ENCODE measurements at places on chromosomes 3 and 15.

- no peak for DNase-seq
These were observed 158.7 kb upstream of the BHLHE40 start for GRCh38 chr3:4820296-4821121.

GRCh38 chr3:49469936-49470713 is at the start of gene DAG1:
Gene DAG1, plus strand, starts transcription at chr3:49470267. Its CDS starts 40,268 bp downstream, at chr3:49510535.
- DNase-seq = peak; percentile 90

- DNase-seq = no peak
These were observed 216.7 kb downstream of the PTPRG start for GRCh38 chr3:61778095-61778494.

DNA sequence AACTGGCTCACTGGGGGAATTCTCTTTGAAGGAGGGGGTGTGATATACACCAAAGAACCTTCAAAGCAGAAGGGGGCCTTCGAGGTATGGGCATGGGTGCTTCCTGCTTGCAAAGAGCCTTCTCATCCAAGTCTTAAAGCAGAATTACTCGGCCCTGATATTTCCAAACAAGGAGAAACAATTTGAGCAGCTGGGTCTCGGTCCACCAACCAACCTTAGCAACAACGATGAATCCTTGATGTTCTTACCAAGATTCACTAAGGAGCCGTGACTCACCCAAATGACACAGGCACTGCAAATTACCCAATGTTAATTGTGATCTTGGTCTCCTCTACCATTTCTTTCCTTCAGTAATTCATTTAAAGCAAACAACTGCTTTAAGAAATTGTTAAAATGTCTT is 7.7 kb downstream of the HOMER2 start:
- no peak for DNase-seq

GRCh38 chr3:57464801-57465200 is 79.3 kb downstream of the DNAH12 start:
- DNase-seq = no peak

- DNase-seq = no peak
These were observed 9.5 kb downstream of the TTBK2 start for GRCh38 chr15:42911058-42911592.

DNA sequence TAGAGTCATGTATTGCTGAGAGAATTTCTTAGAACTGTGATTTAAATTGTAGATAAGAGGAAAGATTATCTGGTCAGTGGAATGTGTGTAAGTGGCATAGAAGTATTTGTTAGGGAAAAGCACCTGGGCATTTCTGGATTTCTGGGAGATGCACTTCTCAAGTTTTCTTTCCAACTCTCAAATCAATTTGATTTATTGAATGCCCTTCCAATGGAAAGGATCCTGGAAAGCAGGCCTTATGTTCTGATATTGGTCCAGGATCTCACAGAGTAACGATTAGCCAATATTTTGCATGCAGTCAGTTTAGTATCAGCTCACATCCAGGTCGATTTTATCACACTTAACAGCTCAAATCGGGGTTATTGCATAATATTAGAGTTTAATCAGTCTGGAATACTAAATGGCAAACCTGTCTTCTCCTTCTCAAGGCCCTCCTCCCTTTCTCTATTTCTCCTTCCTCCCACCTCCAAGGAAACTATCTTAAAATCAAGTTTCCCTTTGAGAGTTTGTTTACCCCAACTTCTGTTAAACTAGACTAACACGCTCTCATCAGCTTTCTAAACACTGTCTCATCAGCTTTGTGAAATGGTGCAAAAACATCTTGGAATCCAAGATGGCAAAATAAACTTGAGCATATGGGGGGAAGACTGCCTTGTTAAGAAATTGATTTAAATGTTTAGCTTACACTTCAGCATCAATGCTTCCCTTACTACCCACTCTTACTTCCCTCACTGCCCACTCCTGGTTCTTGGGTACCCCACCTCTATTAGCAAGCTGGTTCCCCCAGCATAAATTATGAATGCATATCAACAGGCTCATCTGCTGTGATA is 9.5 kb downstream of the SOX2 start:
- no peak for DNase-seq

- DNase-seq = no peak
These were observed 11.9 kb downstream of the DNAJA4 start for GRCh38 chr15:78276064-78276943.

GRCh38 chr3:45981346-45982074 is 14.1 kb downstream of the FYCO1 start:
- DNase-seq = no peak

DNA sequence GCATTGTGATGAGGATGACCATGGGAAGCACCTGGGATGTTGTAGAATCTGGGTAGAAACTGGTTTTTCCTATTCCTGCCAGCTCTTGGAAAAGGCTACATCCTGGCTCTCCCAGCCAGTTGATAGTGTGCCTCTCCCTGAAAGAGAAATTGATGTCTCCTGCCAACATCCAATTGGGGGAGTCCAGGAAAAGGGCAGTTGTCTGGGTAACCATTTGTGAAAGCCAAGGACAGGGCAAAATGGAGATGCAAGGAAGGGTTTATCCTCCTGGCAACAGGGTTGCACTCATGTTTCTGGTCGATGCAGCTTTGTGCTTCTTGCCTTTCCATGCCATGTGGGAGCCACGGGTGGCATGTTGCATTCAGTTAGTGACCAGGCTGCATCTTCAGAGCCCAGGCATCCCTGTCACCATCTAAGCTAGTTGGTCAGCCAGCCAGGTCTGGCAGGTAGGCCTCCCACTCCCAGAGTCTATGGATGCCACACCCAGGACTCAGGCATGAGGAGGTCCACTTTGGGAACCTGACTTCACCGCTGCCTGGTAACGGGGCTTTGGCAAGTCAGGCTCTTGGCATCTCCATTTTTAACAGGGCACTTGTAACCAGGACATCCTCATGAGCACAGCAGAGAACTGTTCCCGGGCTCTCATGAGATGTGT is 153.5 kb downstream of the DNAJB8 start:
- no peak for DNase-seq

- no peak for DNase-seq
These were observed 1.1 kb downstream of the HYAL3 start for GRCh38 chr3:50297896-50298725.

DNA sequence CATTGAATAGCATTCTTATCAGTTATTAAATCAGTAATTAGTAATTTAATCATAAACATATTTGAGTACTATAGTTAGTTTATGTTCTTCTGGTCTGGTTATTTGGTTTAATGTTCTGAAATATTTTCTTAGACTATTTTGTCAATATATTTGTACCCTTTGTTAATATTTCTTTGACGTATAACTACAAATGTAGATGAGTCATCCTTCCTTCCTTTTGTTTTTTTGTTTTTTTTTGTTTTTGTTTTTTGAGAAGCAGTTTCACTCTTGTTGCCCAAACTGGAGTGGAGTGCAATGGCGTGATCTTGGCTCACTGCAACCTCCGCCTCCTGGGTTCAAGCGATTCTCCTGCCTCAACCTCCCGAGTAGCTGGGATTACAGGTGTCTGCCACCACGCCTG is 17.4 kb upstream of the EIF3J start:
- no peak for DNase-seq
